ENCODE measurements at places on chromosomes 3 and 15. TPM values are rescaled to one million over a fixed set of nuclear protein-coding genes. Genes with fewer than 3 reads are reported as not detected.

DNA sequence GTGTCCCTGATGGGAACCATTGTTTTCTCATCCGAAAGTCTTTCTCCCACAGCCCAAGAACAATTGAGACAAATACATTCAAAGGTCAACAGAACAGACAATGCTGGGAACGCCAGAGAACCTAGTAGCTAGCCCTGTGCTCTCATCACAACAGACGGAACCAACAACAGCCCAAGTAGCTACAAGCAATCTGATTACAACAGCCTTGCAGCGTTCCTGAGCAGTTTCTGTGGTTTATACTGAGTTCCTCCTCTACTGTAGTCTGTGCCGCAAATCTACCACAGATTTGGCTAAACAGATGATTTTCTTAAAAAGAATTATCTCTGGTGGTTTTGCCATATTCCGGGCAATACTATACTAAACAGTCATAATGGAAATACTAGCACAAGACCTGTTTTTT is 435.6 kb downstream of the MECOM start:
- DNase-seq, result no peak

- no peak for DNase-seq
Measured at GRCh38 chr3:59412516-59412915, 362.7 kb upstream of the CFAP20DC start.

Gene FHIT
- 26.9 TPM for polyA plus RNA-seq

GRCh38 chr15:26132811-26133210 is 269.7 kb upstream of the ATP10A start:
- no peak for DNase-seq

- no peak for DNase-seq
Measured at GRCh38 chr15:101067660-101068522, 148.7 kb downstream of the LRRK1 start.

Measured in right renal pelvis (tissue), 4 donors.